ENCODE measurements at places on chromosomes 7 and 10. TPM values are rescaled to one million over a fixed set of nuclear protein-coding genes. Genes with fewer than 3 reads are reported as not detected.

The SOSTDC1 gene
- total RNA-seq = not detected

The PRPS1L1 gene
- not detected for total RNA-seq

The OR2A12 gene
- not detected for total RNA-seq

The JMJD1C gene
- 138 TPM for total RNA-seq

The AEBP1 gene
- total RNA-seq = 165 TPM

The SLC13A1 gene
- not detected for total RNA-seq

The GIMAP7 gene
- total RNA-seq = not detected

The KLF14 gene
- under 0.01 TPM for total RNA-seq

The ANXA8 gene
- total RNA-seq = 0.12 TPM

The WIPF3 gene
- total RNA-seq = not detected

The MCM7 gene
- 56.1 TPM for total RNA-seq

The GTF2IRD1 gene
- total RNA-seq = 31.1 TPM

The RADIL gene
- total RNA-seq = 0.50 TPM

The SLC26A5 gene
- total RNA-seq = not detected

The TMEM178B gene
- total RNA-seq = not detected

The AOC1 gene
- total RNA-seq = not detected

The VPS50 gene
- total RNA-seq = 39.1 TPM

The C7orf57 gene
- total RNA-seq = not detected

The CHPF2 gene
- total RNA-seq = 60.8 TPM

The TMEM196 gene
- not detected for total RNA-seq

The EN2 gene
- total RNA-seq = not detected

The CELF2 gene
- 11.5 TPM for total RNA-seq

The NPC1L1 gene
- total RNA-seq = under 0.01 TPM

The MYL7 gene
- total RNA-seq = not detected

The OPN4 gene
- total RNA-seq = not detected

The EPO gene
- not detected for total RNA-seq

The SFTPD gene
- not detected for total RNA-seq

The FAM185A gene
- total RNA-seq = 11.6 TPM

The FAM200A gene
- total RNA-seq = 6.9 TPM

The PTPRN2 gene
- 0.11 TPM for total RNA-seq

The FKBP6 gene
- total RNA-seq = under 0.01 TPM

The SPDYE8 gene
- not detected for total RNA-seq

The GBX1 gene
- not detected for total RNA-seq

The NEURL1 gene
- 1.00 TPM for total RNA-seq

The PHTF2 gene
- total RNA-seq = 35.3 TPM

The MDH2 gene
- total RNA-seq = 42.7 TPM

Data from uterine smooth muscle cell (primary cell).